Omental fat pad (tissue), 4 donors: ENCODE measurements at places on chromosomes 6 and 20. TPM values are rescaled to one million over a fixed set of nuclear protein-coding genes. Genes with fewer than 3 reads are reported as not detected.

Gene EDN3
- total RNA-seq, result not detected

Gene CALHM4
- not detected for total RNA-seq

Gene CDSN
- total RNA-seq, result not detected

Gene GPR63
- total RNA-seq, result 0.47 TPM

Gene SNRNP48
- 11.2 TPM for total RNA-seq

Gene OR2J3
- not detected for total RNA-seq

Gene ROS1
- not detected for total RNA-seq

Gene FHL5
- total RNA-seq, result 12.9 TPM
